ENCODE measurements at places on chromosomes 13 and 19. TPM values are rescaled to one million over a fixed set of nuclear protein-coding genes. Genes with fewer than 3 reads are reported as not detected.

Gene ZNF600
- total RNA-seq, result 22.4 TPM

DNA sequence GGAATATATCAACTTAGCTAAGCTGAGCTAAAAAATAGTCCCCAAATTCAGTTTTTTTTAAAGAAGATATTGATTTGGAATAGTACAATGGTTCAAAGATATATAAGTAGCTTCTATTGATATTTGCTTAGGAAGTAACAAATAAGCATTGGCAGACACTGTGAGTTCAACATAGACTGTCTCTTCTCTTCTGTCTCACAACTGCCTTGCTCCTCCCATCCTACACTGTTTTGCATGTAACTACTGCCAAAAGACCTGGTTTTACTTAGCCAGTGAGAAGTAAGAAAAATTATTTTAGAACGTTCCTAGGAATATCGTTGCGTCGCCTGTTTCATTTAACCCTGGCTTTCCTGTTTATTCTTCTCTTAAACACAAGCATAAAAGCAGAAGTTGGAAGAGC lies 859.0 kb upstream of the SPRY2 start:
- DNase-seq, result no peak

DNA sequence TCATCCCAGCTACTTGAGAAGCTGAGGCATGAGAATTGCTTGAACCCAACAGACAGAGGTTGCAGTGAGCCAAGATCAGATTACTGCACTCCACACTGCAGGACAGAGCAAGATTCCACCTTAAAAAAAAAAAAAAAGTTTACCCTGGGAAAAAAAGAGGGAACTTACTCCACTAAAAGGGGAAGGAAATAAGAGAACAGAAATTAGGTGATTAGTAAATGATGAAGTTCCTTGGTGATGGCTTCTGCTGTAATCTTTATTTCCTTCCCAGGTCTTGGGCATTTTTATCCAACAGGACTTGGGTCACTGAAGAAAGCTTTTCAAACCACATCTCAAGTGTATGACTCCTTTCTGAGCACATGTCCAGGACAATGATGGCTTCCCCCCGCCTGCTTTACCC lies 9.3 kb downstream of the ZNF780A start:
- no peak for DNase-seq

DNA sequence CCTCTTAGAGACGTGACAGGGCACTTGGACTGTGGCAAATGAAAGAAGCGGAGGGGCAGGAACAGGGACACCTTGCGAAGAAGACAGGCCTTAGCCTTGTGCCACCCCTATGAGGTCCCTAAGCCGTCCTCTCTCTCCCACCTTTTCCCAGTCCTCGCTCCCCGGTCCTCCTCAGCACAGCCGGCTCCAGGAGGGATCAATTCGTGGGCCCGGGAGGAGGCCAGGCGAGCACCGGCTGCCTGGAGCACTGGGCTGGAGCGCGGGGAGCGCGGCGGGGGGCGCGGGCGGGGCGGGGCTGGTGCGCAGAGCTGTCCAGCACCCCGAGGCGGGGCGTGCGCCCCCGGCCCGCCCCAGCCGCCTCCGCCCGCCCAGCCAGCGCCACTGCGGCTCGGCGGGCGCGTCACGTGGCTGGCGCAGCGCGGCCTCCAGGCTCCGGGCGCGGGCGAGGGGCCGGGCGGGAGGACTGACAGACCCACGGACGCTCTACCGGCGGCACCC lies at the start of gene LRP3:
TSS of gene LRP3 (plus strand) at position 466 of the 498 bp plus-strand sequence. CDS start 456 bp downstream, outside the sequence.
- DNase-seq, result no peak

Gene POU4F1
- total RNA-seq, result 0.07 TPM

Gene TEKTIP1
- total RNA-seq, result 1.2 TPM

DNA sequence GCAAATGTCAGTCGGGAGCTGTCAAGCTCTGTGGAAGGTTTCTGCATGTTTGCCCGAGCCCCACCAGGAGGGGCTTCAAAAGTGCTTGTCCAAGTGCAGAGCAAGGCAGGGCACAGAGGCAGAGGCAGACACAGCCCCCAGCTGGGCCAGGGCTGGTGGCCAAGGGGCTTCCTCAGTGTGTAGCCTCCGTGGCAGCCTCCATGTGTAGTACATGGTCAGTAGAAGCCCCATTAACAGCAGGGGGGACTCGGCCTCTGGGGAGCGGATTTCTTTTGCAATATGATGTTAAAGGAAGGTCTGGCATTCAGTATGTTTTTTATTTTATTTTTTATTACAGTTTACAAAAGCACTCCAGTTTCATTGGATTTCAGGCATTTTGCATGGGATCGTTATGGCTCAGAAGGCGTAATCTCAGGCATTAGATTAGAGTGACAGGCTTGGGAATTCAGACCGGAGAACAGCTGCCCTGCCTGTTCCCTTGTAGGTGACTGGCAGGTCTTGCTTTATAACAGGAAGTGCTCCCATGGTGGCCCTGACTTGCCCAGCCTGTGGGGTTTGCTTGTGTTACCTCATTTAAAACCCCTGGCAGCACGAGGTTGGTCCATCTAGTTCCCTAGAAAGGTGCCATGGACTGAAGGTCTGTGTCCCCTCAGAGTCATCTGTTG lies 129.2 kb downstream of the KDM4B start:
- DNase-seq, result no peak

DNA sequence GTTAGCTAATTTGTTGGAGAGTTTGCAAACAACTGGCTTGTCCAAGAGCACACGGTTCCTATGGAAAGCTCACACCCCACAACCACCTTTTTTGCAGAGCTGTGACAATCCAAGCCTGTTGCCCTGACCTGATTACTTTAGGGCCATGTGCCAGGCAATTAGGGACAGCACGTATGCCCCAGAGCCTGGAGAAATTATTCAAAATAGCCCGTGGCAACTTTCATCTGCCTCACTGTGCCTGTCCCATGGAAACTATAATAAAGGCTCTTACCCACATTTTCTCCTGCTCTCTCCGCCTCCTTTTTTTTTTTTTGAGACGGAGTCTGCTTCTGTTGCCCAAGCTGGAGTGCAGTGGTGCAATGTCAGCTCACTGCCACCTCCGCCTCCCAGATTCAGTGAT lies 18.6 kb upstream of the FBN3 start:
- no peak for DNase-seq

DNA sequence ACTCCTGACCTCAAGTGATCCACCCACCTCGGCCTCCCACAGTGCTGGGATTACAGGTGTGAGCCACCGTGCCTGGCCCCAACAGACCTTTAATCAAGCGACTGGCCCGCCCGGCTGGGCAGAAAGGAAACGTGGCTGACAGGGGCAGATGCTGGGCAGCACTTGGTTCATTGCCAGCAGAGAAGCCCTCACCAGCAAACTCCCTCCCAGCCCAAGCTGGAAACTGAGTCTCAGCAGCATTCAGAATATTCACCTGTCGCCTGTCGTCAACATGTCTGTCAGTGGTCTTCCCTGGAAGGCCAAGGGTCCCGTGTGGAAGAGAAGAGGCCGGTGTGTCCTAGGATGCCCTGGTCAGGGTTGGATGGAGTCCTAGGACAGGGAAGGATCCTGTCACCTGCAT lies 245.0 kb downstream of the TEX29 start:
- no peak for DNase-seq

GRCh38 chr19:6610934-6611852 lies 20.2 kb upstream of the CD70 start:
- DNase-seq, result no peak

GRCh38 chr19:7928334-7928706 lies 2.4 kb upstream of the CTXN1 start:
- no peak for DNase-seq
